Hindlimb muscle (tissue), 1 donor: ENCODE measurements at places on chromosomes 11 and 22. TPM values are rescaled to one million over a fixed set of nuclear protein-coding genes. Genes with fewer than 3 reads are reported as not detected.

- DNase-seq: no peak
Measured at GRCh38 chr11:35009944-35010342, 93.5 kb downstream of the PDHX start.

GRCh38 chr11:105162506-105162905, 22.9 kb upstream of the CARD18 start:
- no peak for DNase-seq

- DNase-seq: no peak
Measured at GRCh38 chr11:30775233-30775522, 189.0 kb upstream of the MPPED2 start.

The SYCE3 gene
- not detected for polyA plus RNA-seq

The GDPD4 gene
- 0.26 TPM for polyA plus RNA-seq

- no peak for DNase-seq
Measured at GRCh38 chr22:20116376-20116950, 559 bp downstream of the RANBP1 start.
